ENCODE measurements at places on chromosomes 13 and 19.

GRCh38 chr13:36154567-36155291 is 23.5 kb upstream of the DCLK1 start:
- DNase-seq, result no peak

DNA sequence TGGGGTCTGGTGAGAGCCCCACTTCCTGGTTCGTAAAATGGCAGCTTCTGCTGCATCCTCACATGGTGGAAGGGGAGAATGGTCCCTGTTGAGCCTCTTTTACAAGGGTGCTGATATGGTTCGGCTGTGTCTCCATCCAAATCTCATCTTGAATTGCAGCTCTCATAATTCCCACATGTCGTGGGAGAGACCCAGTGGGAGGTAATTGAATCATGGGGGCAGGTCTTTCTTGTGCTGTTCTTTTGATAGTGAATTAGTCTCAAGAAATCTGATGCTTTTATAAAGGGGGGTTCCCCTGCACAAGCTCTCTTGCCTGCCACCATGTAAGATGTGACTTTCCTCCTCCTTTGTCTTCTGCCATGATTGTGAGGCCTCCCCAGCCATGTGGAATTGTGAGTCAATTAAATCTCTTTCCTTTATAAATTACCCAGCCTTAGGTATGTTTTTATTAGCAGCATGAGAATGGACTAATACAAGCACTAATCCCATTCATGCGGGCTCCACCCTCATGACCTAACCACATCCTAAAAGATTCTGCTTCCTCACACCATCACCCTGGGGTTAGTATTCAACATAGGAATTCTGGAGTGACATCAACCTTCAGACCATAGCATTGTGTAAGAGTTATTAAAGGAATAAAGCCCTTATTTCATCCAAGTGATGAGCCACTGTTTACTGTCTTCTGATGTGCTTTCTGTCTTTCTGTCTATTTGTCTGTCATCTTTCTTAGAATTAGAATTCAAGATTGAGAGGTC is 159.0 kb upstream of the IRS2 start:
- no peak for DNase-seq

DNA sequence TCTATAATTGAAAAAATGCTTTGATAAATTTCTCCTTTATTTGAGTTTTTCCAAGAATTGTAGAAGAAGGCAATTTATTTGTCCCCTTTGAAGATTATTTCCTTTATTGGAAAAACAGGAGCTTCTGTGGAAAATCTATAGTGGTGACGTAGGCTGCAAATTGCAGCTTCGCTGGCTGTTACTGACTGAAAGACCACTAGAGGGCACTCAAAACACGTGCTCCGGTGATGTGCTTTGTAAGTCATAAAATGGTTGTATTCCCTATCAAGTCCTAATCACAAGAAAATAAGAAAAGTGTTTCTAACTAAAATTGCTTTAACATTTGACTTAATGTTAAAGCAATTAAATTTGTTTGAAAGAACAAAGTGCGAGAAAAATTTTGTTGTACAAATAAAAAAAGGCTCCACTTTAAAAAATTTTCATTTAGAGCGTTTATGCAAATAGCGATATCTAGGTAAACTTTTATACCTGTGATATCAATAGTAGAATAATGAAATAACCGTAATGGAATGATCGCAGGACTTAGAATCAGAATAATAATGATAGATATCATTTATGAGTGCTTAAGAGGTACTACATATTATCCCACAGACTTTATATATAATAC is 638.2 kb upstream of the SPRY2 start:
- peak; percentile 23 for DNase-seq

DNA sequence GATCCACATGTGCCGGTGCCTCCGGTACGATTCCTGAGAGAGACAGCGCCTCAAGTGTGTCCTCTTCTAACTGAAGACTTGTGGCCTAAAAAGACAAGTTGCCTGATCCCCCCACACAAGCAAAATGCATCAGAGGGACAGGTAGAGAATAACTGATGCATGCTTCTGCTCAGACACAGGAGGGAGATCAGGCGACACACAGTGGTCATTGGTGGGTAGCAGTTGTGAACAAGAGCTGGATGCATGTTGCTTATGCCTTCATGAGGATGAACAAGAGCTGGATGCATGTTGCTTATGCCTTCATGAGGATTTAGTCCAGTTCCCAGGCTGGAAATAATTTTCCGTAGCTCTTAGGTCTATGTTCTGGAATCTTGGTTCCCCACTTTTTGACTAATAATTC is 505.6 kb downstream of the MYO16 start:
- DNase-seq, result no peak

DNA sequence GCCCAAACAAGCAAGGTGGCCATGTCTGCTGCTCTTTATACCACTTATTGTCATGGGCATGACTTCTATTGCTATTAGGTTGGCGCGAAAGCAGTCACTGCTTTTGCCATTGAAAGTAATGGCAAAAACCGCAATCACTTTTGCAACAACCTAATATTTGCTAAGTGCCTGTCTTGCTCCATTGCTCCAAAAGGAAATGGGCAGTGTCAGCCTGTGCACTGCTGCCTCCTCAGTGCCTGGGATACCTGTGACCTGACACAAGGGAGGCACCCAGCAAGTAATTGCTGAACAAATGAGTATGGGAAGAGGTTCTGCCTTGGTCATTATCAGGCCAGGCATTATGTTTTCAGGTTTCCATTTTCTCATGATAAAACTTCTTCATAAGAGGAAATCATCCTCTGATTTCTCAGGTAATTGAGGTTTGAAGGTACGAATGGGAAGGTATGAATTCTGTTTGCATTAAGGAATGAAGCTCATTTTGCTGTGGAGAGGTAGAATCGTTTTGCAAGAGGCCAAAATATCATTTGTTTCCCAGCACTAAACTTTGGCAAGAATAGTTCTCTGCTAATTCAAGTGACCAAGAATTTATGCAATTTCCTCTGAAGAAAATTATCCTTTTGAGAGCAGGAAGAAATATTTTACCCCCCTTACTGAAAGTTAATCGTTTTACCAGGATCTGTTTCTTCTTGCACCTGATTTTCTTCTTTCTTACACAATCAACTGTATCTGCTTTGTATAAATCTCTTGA is 128.4 kb upstream of the SPRY2 start:
- DNase-seq, result no peak

DNA sequence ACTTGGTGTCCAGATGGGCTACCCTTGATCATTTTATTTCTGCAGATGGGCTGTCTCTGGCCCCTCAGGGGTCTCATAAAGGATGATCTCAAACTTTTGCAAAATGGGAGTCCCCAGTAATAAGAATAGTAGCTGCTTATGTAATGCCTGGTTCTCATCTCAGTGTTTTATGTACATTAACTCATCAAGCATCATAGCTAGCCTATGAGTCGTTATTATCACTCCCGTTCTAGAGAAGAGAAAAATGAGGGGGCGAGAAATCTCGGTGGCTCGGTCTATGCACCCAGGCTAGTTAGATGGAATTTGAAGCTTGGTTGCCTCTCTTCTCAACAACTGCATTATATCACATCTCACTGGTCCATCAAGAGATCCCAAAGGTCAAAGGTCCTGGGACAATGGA is 3.4 kb downstream of the CACNG6 start:
- no peak for DNase-seq

DNA sequence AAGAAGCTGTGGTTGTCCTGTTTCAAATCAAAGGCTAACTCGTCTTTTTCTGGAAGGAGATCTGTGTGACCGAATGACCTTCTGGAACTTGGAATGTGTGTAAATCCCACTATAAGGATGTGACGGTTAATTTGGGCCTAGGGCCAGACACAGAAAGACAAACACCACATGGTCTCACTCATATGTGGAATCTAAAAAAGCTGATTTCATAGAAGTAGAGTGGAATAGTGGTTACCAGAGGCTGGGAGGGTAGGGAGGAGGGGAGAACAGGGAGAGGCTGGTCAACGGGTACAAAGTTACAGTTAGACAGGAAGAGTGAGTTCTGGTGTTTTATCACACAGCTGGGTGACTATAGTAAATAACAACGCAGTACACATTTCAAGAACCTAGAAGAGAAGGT is 39.3 kb upstream of the RGCC start:
- DNase-seq, result no peak
